ENCODE measurements at places on chromosomes 5 and 9.

DNA sequence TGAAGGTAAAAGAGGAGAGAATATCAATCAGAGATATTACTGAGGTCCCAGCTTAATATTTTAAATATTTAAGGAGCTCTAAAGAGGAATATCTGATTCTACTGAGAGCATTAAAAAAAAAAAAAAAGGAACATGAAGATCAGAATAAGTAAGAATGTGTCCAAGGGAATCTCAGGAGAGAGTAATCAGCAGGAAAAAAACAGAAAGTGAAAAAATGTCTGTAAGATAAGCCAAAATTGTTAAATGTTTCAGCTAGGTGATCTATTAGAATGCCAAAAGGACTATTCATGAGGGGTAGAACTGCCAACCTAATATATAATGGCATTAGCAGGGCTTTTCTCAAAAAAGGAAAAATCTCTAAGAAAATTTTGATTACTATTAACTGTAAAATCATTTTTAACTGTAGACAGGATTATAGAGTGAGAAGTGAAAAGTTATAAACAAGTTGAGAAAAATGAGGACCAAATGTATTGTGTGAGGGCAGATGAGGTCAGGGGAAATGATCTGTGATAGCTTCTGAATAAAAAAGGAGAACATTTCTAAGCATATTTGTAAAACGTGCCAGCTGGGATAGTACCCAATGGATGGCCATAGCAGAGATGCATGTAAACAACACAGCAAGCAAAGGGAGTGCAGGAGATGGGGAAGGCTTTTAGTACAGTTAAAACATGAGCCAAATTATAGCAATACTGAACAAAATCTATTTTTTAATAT, 9.4 kb upstream of the RHOBTB3 start:
- no peak for DNase-seq

DNA sequence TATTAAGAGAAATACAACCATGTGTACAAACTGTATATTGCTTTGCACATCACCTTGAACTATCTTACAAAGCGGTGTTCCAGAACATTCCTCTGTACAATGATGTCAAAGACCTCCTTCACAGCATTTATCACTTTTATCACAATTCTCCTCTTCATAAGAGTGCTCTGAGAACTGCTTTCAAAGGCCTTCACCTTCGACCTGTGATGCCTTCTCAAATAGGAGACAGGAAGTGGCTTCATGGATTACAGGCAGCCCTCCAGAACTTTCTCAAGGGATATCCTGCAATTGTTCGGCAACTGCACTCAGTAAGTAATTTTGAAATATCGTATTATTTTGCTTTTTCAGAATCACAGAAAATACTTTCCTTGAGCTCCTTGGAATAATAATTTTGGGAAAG, 68.0 kb upstream of the IL7R start:
- DNase-seq = no peak

DNA sequence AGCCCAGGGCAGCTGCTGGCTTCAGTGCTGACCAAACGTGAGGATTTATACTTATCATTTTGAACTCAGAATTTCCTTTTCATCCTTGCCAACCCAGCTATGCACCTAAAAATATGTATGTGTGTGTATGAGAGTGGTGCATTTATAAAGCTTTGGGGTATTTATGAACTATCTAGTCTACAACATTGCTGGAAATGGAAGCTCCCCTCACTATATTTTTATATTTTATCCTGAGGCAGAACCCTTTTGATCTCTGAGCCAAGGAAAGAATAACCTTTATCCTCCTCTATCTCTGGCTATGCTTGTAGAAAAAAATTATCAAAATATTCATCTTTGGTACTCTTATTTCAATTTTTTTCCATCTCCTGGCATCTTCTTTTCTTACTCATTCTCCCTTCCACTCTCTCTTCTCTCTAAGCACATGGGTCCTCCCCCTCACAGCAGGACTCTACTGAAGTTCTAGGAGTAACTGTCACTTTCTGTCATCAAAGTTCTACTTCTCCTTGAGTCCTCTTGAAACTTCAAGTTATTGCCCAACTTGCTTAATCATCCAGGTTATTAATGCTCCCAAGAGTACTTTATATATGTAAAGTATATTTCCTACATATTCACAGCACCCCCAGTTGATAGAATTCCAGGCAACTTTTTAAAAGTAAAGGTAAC, 190.9 kb downstream of the HINT1 start:
- DNase-seq = no peak

- no peak for DNase-seq
Observed at GRCh38 chr9:1996156-1996555, 19.0 kb upstream of the SMARCA2 start.

DNA sequence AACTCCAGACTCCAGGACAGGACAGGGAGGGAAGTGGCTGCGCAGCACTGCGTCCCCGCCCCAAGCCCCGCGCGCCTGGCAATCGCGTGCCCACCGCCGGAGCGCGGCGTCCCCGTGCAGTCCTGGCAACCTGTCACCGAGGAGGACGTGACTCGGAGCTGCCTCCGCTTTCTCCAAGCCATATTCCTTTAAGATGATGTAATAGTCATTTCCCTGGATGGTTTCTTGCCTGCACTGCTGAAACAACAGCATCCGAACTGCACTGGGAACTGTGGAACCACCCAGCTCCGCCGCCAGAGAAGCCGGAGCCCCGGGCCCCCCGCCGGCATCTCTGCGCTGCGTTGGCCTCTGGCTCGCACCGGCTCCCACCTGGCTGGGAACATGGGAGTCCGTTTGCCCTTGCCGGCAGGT, 34.5 kb downstream of the KCTD16 start:
- peak; percentile 52 for DNase-seq

GRCh38 chr5:82584631-82585030, 306.5 kb upstream of the RPS23 start:
- DNase-seq = no peak

- DNase-seq = no peak
Observed at GRCh38 chr5:68381909-68382308, 166.4 kb downstream of the PIK3R1 start.

- no peak for DNase-seq
Observed at GRCh38 chr9:34997379-34997781, 7.8 kb downstream of the DNAJB5 start.

DNA sequence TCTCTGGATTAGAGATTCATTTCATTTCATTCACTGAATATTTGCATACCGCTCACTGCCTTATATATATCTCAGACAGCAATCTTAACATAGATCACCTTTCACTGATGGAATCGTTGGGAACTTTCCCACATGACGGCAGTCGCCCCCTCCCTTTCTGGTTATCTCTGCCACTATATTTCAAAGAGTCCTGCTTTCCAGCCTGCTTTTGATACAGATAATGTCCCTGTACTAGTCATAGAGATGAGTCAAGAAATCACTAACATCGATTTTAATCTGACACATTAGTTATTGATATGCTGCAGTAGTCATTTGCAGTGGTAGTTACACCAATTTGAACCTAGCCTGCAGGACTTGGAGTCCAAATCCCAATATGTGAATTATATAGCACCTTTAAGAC, 8.5 kb downstream of the ARSK start:
- no peak for DNase-seq

DNA sequence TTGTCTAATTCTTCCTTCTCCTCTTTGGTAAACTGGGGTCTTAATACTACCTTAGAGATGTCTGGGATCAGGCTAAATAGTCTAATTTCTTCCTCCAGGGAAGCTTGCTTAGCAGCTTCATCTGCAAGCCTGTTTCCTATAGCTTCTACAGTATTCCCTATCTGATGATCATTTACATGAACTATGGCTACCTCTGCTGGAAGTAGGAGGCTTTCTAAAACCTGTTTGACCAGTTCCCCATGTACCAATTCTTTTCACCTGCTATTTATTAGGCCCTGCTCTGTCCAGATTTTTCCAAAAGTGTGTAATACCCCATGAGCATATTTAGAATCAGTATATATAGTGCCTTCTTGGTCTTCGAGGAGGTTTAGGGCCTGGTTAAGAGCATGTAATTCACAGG, 619.8 kb downstream of the HINT1 start:
- no peak for DNase-seq

GRCh38 chr5:94103514-94104245, 362.3 kb upstream of the POU5F2 start:
- DNase-seq = no peak

DNA sequence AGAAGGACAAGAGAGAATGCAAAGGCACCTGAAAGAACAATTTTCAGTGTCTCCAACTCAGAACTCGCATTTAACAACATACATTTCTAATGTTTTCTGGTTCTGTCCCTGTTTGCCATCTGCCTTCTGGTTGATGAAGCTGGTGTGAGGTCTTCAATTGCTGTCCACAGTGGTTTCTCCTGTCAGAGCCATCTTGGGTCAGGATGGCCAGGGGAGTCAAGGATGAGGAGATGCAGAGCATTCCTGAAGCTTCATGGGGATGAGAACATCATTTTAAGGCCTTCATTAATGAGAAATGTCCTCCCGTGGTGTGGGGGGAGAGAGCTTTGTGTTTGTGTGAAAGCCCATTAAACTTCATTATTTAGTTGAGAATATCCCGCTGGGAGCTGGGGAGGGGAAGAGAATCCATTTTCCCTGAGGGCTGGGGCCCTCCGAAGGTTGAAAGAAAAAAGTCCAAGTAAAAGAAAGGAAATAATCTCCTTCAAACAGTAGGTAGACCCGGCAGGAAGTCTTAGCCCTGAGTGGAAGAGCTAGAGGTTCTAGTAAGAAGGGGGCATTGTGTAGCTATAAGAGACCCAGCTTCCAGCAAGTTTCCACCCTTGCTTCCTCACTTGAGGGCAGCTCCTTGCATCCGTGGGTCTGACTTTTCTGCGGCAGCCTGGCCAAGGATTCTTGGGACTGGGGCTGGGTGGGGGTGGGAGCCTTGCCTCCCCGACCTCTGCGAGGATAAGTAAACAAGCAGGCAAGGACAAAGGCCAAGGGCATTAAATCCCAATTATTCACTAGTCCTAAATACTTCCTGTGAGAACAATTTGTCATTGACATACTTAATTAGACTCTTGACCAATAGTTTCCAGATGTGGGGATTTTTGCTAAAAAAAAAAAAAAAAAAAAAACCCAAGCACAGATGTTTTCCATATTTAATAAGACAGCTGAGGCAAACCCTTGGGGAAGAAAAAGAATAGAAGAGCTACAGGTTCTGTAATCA, 119.2 kb downstream of the MSX2 start:
- DNase-seq = peak; percentile 23

DNA sequence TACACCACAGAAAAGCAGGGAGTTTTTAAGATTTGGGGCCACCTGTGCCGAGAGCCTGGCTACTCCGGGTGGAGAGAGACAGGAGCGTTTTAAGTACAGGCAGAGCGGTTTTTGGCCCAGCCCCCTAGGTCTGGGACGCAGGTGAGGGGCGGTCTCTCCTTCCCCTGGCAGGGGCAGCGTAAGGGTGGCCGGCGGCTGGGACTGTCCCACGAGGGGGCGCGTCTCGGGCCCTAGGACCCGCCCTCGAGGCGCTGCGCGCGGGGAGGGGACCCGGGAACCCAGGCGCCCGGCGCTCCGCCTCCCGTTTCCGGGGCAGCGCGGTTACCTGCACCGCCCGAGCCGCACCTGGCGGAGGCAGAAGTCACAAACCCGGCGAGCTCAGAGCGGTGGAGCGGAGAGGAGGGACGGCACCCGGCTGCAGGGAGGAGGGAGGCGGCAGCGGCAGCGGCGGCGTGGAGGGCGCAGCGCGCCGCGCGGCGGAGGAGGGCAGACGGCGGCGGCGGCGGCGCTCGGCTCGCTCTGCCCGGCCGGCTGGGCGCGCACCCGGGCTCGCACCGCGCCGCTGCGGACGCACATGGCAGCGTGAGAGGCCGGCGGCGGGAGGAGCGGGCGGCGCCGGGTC, at the start of gene WWC1:
Gene WWC1 (plus strand): TSS at position 304 of the 622 bp plus-strand sequence. CDS start 508 bp downstream, outside the sequence.
- no peak for DNase-seq

GRCh38 chr9:85283421-85283820, 458.3 kb downstream of the AGTPBP1 start:
- no peak for DNase-seq

GRCh38 chr9:78753039-78753438, 456.1 kb downstream of the PSAT1 start:
- no peak for DNase-seq

GRCh38 chr9:15101095-15101494, 190.9 kb upstream of the FREM1 start:
- DNase-seq = no peak

GRCh38 chr9:132214027-132214622, 52.3 kb downstream of the NTNG2 start:
- DNase-seq = peak; percentile 87

DNA sequence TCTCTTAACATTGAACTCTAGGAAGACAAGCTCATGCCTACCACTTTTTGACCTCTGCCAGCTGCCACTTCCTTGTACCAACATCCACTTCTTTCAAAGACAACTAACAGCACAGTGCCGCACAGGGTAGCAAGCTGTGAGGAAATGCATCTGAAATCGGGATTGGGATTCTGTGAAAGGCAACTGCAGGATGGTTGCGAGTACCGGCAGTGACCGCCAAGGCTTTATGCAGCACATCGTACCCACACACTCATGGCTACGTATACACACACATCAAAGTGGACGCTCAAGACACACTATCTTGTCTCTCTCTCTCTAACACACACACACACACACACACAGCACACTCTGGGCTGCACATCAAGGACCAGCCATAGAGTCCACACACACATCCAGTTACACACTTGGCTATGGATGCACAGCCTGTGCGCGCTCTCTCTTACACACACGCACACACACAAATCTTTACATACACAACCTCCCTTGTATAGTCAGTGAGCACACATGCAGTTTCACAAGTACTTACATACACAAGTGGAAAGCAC, 964 bp downstream of the HTR4 start:
- no peak for DNase-seq

DNA sequence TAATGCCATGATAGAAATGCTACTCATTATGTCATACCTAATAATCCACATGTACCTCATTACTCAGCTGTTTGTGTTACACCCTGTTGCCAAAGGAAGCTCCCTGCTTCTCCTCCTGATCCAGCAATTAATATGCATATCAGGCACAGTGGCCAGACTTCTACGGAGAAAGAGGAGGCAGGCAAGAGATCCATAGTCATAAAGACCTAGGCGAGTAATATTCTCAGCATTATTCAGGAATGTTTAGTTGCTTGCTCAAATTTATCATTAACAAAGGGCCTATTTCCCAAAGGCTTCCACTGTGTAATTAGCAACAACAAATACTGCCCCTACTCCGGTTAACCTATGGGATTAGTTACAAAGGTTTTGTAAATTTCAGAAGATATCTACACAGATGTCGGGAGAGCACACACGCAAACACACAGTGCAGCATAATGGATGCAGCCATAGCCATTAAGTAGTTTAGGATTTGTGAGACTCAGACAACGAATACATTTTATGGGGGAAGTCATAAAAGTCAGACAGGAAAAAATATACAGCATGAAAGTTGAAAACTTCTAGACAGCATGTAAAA, 192.6 kb downstream of the EFNA5 start:
- no peak for DNase-seq

GRCh38 chr5:168172760-168173223, 118.7 kb upstream of the WWC1 start:
- DNase-seq = peak; percentile 54

- no peak for DNase-seq
Observed at GRCh38 chr9:747567-747966, 93.9 kb upstream of the DMRT1 start.

DNA sequence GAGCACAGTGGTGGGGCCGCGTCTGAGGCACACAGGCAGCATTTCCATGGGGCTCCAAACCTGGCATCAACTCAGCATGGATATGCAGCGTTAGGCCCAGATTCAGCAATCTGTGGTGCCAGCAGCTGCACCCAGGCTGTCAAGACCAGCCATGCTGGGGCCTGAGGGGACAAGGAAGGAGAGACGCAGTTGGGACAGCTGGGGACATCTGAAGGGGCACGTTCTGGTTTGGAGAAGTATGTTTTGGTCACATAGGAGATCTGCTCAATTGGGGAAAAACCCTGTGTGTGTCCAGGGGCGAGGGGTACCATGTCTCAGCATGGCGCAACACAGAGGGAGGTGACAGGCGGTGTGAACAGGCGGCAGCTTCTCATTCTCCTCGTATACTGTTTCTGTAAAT, 66.6 kb upstream of the ECM2 start:
- no peak for DNase-seq
